ENCODE measurements at places on chromosomes 4 and X.
A peak's percentile ranks its signal among the peaks of the same experiment; 100 is the strongest.

GRCh38 chrX:53237056-53237455 is 12.0 kb upstream of the KDM5C start:
- no peak for DNase-seq

GRCh38 chrX:68503836-68504636 is 5.2 kb downstream of the YIPF6 start:
- no peak for DNase-seq

- DNase-seq: no peak
Measured at GRCh38 chrX:101349193-101349562, 636 bp upstream of the TIMM8A start.

DNA sequence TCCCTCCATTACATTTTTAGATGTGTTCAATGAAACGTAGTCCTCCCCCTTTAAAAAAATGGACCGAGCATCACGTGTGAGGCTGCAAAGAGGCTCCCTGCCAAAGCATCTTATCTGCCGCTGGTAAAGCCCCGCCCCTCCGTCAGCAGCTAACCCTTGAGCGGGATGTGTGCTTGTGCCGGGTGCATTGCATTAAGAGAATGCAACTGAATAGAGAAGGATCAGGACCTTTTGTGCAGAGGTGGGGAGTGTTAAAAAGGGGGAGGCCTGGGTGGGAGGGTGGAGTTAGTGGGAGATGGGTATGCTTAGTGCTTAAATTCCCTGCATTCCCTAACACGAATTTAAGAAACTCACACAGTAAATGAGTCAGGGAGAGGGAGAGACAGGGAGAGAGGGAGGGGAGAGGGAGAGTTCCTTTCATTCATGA is 66.0 kb downstream of the TBL1X start:
- DNase-seq: peak; percentile 72

DNA sequence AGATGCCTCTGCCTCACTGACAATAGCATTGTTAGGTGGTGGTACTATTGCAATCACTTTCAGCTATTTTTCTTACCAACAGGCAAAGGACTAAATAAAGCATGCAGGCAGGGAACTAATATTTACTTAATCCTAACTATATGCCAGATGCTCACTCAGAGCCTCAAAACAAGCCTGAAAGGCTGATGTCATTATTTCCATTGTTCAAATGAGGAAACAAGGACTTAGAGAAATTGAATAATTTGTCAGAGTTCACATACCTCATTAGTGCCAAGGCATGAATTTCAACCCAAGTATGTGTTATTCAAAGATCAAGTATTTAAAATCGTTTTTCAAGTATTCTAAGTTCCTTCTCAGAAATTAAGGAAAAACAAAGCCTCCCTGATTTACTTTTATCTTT is 374.9 kb upstream of the TECRL start:
- DNase-seq: no peak

DNA sequence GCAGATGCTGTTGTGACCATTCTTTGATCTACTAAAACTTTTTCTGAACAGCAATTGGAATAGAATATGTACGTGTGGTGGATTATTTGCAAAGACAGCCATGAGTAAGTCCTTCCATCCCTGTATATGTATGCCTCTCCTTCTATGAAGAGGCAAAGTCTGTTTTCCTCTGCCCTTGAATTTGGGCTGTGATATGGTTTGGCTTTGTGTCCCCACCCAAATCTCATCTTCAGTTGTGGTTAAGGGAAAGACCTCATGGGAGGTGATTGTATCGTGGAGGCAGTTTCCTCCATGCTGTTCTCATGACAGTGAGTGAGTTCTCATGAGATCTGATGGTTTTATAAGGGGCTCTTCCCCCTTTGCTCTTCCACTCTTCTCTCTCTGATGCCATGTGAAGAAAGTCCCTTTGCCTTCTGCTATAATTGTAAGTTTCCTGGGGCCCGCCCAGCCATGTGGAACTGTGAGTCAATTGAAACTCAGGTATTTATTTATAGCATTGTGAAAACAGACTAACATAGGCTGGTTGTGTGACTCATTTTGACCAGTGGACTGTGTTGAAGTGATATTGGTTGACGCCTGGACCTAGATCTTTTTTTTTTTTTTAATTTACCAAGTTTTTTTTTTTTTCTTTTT is 108.3 kb upstream of the CAMK2D start:
- no peak for DNase-seq

- no peak for DNase-seq
Measured at GRCh38 chrX:43456063-43456462, 200.0 kb upstream of the MAOA start.

GRCh38 chr4:11765849-11766453 is 337.3 kb upstream of the HS3ST1 start:
- DNase-seq: no peak

DNA sequence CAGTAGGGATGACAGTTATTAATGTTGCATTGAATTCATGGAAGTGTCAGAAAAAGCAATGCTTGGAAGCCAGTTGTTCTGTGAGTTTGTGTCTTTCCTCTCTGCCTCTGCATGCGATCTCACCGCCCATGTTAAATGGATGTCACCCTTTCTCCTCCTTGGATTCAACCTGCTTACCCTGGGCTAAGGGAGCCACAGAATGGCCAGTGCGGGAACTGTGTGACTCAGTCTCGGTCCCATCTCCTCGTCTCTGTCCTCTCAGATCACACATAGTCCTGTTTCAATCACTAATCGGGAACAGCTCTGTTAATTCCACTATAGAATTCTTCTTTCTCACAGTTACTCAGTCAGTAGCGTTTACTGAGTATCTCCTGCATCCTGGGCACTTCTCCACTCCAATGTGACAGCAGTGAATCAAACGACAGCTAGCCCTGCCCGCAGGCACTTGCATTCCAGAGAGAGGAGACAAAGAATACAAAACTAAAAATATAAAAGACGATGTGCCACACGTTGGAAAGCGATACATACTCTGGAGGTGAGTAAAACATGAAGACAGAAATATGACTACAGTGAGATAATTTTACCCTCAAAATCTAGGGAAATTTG is 53.6 kb upstream of the TLR3 start:
- DNase-seq: no peak

GRCh38 chr4:188841523-188841922 is 702.3 kb downstream of the TRIML1 start:
- DNase-seq: no peak

DNA sequence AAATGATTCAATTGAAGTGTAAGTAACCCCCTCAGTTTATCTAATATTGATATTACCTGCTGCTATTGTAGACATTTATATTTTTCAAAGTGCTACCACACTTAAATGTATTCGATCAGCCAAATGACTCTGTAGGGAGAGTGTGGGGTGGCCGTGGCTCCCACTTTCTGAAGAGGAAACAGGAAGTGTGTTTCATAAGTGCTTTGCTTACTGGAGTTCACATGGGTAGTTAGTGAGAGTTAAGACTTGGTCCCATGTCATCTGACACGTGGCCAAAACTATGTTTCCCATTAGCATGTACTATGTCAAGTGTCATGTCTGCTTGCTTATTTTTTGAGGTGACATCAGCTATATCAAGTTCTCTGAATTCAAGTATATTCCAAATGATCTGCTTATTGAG is 308.1 kb upstream of the GATB start:
- DNase-seq: no peak

DNA sequence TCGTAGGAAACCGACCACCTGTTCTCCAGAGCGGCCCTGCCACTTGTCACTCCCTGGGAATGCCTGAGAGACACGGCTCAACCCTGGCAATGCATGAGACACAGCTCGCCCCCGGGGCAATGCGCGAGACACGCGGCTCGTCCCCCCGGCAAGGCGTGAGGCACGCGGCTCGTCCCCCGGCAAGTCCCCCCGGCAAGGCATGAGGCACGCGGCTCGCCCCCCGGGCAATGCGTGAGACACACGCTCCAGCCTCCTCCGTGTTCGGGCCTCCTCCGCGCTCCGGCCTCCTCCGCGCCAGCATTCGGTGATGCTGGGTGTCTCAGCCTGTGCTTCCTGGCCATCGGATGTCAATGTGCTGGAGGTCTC is 27.5 kb upstream of the CPLX1 start:
- DNase-seq: no peak

GRCh38 chr4:186081202-186081807 is 12.3 kb downstream of the TLR3 start:
- no peak for DNase-seq

- no peak for DNase-seq
Measured at GRCh38 chr4:55444827-55445226, 49.1 kb downstream of the TMEM165 start.

GRCh38 chr4:90845777-90846176 is 718.6 kb downstream of the CCSER1 start:
- no peak for DNase-seq

GRCh38 chr4:127730142-127730913 is at the start of gene SLC25A31:
TSS of gene SLC25A31 (plus strand) at chr4:127730400. CDS start at chr4:127730546, 146 bp downstream.
- DNase-seq: no peak

GRCh38 chr4:88709989-88710388 is 12.4 kb upstream of the NAP1L5 start:
- no peak for DNase-seq

- no peak for DNase-seq
Measured at GRCh38 chrX:110120025-110120424, 117.1 kb downstream of the TMEM164 start.

DNA sequence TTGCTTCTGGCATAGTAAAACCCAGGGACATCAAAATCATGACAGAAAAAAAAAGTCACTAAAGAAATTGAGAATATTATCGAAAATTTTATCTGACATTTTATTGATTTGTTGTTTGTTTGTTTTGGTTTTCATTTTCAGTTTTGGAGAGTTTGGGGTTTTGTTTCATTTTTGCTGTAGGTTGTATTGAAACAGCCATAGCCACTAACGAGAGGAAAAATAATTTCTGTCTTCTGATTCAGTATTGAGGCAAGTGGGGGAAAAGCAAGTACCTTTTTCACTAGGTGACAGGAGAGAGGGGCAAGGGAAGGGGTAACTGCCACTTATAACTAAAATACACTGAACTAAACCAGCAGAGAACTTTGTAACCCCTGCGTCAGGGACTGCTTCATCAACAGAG is 392.8 kb upstream of the NDST3 start:
- no peak for DNase-seq

DNA sequence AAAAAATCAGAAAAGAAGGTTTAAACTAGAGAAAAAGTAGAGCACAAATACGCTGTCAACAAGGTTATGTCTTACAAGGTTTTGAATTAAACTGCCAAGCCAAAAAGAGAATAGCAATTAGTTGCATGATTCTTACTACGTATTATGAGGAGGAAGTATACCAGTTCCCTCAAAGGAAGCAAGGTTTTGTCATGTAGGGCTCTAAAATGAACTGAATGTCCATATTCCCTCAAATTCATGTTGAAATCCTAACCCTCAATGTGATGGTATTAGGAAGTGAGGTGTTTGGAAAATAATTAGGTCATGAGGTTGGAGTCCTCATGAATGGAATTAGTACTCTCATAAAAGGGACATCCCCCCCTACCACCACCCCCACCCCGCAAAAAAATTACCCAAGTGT is 201.0 kb downstream of the FBXW7 start:
- DNase-seq: no peak

- no peak for DNase-seq
Measured at GRCh38 chr4:150546286-150546685, 35.7 kb upstream of the MAB21L2 start.

- DNase-seq: no peak
Measured at GRCh38 chr4:4456351-4456750, 69.4 kb downstream of the NSG1 start.

DNA sequence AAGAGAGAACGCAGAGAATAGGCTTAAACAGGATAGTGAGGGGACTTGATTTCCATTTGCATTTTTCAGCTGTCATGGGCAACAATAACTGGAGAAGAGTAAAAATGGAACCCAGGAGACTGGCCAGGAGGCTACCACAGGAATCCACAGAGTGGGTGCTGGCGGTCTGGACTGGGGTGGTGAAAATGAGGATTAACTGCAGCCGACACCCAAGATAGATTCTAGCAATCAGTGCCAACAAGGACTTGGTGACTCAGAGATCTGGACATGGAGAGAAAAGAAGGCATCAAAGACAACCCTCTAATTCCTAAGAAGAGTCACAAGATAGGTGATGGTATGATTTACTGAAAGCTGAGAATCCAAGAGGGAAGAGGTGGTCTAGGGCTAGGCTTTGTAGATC is 102.8 kb downstream of the ATP8A1 start:
- no peak for DNase-seq

GRCh38 chr4:187544461-187545053 is 451.0 kb upstream of the ZFP42 start:
- DNase-seq: no peak

DNA sequence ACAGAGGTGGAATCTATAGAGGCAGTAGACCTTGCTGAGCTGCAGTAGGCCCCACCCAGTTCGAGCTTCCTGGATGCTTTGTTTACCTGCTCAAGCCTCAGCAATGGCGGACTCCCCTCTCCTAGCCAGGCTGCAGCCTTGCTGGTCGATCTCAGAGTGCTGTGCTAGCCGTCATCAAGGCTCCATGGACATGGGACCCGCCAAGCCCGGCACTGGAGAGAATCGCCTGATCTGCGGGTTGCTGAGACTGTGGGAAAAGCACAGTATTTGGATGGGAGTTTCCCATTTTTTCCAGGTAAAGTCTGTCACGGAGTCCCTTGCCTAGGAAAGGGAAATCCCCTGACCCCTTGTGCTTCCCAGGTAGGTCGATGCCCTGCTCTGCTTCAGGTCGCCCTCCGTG is 124.8 kb upstream of the KLF8 start:
- DNase-seq: no peak

GRCh38 chr4:10180603-10180926 is 64.0 kb upstream of the WDR1 start:
- DNase-seq: no peak

DNA sequence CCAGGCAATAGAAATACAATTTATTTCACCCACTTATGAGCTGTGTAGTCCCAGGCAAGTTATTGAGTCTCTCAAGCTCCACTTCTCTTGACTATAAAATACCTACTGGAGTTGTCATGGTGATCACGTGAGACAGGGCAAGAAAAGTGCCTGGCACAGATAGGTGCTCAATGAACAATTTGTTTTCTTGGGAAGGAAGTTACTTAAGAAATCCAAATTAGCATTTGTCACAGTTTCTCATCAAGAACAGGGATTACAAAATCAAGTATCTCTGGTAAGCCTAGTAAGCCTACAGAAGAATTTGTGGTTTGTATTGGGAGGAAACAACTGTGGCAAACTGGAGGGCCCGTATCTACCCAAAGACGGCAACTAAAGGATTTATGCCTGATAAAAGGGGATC is 37.5 kb upstream of the RASGEF1B start:
- no peak for DNase-seq

DNA sequence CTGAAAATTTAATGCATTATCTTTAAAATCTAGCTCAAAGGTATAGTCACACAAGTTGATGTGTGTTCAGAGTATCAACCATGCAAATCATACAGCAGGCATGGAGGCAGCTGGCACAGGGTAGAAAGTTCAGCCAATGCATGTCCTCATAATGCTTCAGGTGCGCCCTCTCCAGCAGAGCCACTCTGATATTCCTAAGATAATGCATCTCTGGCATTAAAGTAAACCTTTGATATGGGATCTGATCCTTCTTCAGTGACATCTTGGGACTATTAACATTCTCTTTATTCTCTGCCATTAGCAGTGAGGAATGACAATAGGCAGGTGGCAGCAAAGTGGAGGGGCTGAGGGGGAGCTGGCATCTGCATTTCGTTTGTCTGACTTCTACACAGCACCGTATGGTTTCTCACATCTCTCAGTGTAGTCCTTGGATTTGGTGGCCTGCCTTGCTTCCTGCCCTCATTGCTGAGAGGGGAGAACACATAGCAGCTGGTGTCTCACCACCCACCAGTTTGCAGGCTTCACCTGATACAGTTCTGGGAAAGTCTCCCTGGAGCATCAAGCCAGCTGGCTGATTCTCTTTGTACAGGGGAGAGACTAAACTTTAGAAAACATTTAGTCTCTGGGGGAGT is 168.7 kb upstream of the TBC1D9 start:
- no peak for DNase-seq

GRCh38 chrX:123961268-123962005 is at the start of gene STAG2:
TSS of gene STAG2 (plus strand) at chrX:123961706. CDS start at chrX:124022628, 60,922 bp downstream.
- peak; percentile 54 for DNase-seq
